ENCODE measurements at places on chromosomes 7 and 10.

DNA sequence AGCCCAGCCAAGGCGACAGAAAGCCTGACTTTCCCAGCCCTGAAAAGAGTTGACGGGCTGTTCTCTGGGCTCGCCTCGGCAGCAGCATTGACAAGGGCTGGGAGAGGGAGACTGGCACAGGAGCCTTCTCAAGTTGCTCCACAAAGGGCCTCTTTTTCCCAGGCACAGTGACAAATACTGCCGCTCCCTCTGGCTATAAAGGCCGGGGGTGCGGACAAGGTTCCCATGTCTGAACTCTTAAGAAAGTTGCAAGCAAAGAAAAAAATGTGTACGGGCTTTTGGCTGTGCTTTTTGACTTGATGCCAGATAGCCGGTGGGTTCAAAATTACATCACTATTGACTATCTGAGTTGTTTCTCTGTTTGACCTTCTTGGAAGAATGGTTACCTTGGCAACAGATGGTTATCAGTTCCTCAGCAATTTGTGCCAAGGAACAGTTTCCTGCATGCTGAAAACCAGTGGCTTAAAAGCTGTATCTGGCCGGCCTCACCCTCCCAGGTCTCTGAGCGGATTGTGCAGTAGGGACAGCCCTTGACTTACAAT lies 115.9 kb upstream of the EEPD1 start:
- DNase-seq = no peak

GRCh38 chr7:47458057-47458456 lies 123.9 kb downstream of the TNS3 start:
- no peak for DNase-seq

DNA sequence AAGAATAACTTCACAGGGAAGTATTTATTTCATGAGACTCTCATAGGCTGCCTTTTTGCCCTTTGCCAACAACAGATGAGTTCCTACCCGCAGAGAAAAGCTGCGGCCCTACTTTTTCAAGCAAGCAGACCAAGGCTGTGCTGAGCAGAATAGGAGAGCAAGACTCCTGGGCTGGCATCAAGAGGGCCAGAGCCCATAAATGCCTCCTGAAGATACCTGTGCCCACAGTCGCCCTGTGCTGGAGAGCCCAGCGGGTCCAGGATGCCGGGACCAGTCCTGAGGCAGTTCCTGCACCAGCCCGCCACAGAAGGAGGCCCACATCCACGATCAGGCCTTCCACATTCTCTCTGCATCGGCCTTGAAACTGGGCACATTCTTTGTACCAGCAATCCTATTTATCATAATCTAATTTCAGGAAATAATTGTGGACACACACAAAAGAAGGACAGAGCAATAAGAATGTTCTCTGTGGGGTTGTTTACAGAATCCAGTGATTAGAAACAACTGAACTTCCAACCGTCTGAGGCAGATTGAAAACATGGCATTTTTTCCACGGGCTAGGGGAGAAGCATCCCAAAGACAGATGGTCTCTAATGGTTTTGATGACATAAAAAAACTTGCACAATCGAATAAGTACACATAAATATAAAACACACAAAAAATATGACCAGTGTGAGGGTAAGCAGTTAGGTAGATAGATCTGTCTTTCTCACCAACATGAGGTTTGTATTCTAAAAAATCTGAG lies 95.6 kb downstream of the CPXM2 start:
- no peak for DNase-seq

DNA sequence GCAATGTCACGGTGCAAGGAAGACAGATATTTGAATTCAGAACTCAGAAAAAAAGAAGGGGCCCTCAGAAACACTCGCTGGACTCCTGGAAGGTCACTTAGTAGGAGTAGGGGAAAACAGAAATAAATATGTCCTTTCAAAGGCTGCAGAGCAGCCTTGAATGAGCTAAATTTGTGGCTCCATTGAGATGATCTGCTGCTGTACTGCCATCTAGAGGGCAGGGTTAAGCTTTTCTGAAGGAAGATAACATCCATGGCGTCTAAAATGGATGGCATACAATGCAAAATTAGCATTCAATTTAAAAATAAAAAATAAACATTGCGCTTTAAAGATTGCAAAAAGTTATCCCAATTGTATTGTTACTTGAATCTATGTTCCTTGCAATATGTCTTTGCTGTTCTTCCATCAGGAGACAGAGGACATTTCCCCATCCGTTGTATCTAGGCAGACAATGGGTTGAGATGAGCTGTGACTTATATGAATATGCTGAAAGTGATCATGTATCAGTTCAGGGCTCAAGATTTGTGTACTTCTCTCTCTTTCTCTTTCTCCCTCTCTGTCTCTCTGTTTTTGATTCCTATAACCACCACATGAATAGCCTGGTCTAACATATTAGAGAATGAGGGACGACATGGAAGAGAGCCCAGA lies 642.2 kb downstream of the SH2D4B start:
- no peak for DNase-seq

DNA sequence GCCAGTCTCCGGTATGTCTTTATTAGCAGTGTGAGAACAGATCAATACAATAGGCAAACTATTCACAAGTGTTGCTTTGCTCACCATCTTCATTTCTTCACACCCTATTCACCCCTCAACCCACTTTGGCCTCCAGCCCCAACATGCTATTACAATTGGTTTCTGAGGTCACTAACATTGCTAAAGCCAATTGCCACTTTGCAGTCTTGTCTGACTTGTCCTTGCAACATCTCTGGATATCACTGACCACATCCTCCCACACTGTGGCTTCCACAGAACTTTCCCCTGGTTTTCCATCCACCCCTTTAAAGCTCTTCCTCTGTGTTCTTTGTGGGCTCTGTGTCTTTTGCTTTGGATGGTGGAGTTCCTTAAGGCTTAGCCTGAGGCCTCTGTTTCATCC lies 5.2 kb upstream of the APBB1IP start:
- no peak for DNase-seq

- no peak for DNase-seq
Observed at GRCh38 chr7:18975689-18976280, 141.7 kb downstream of the TWIST1 start.

DNA sequence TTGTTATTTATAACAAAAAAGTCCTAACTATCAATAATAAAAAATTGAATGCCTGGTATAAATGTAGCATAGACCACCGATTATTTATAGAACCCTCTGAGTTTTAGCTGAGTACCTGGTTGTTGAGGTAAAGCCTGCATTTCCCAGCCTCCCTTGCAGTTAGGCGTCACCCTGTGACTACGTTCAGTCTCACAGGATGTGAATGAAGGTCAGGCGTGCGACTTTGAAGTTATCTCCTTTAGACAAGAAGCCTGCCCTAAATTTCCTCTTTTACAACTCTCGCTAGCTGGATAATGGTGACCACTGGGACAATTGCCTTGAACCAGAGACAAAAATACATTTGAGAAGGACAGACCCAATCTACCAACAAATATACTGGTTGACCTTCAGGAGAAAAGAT lies 67.5 kb upstream of the TES start:
- no peak for DNase-seq

DNA sequence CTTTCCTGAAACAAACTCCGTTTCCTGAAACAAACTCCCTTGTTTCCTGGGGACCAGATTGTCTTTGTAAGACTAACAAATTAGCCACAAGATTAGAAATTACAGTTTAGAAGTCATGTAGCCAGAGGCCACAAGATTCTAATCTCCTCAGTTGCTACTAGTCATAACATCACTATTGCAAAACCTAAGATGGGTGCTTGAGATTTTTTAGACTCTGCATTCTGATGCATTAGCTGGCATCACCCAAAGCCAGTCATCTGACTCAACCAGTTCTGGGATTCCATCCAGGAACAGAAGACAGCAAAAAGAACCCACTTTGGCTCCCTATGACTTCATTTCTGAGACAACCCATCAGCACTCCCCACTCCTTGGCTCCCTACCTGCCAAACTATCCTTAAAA lies 367.9 kb upstream of the MBL2 start:
- DNase-seq = no peak

- DNase-seq = no peak
Observed at GRCh38 chr10:70901276-70901878, 13.0 kb upstream of the PCBD1 start.

GRCh38 chr10:133129859-133130495 lies 30.0 kb upstream of the KNDC1 start:
- DNase-seq = no peak

DNA sequence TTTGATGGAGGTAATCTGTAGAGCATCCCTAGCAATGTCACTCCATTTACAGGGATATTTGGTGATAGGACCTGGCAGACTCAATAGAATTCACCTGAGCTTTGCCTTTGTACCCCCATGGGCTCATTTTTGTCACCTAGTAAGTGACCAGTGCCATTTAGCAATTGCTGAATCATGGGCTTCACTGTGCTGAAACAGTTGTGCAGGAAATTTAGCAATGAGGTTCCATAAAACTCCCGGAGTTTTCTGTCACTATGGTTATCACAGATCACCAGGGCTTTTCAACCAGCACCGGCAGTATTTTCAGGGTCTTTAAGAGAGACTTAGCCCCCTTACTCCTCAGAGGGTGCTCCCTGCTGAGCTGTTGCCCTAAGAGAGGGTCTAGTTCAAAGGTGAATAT lies 40.2 kb downstream of the FAS start:
- no peak for DNase-seq

- no peak for DNase-seq
Observed at GRCh38 chr7:35522697-35523096, 172.2 kb downstream of the HERPUD2 start.

DNA sequence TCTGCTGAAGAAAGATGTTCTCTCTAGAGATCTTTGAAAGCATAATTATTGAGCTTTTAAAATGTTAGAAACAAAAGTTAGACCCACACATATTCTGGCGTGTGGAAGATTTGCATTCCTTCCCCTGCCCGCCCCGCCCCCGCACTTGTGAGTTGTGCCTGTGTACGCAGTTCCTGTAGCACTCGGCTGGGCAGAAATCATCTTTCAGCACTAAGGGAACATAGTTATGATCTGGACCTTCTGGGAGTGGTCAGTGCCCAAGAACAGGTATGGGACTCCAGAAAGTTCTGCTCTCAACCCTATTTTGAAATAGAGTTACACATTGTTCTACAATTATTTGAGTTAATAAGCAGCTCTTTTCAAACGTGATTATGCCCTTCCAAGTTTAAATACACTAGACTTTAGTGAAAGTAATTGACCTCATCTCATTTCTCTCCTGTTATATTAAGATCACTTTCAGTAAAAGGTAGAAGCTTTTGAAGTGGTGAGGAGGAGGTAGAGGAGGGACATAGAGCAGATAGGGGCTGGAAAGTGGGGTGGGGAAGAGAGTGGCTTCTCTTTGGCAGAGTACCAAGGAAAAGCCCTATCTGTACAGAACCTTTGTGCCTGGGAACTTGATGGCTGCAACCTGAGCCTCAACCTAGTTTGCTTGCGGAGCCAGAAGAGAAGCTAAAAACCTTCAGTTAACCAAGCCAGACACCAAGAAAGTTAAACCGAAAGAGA lies 5.7 kb downstream of the BLVRA start:
- no peak for DNase-seq

GRCh38 chr7:143013893-143014292 lies 13.0 kb downstream of the OR9A2 start:
- DNase-seq = no peak

GRCh38 chr10:79178614-79179163 lies 109.9 kb downstream of the ZMIZ1 start:
- no peak for DNase-seq

DNA sequence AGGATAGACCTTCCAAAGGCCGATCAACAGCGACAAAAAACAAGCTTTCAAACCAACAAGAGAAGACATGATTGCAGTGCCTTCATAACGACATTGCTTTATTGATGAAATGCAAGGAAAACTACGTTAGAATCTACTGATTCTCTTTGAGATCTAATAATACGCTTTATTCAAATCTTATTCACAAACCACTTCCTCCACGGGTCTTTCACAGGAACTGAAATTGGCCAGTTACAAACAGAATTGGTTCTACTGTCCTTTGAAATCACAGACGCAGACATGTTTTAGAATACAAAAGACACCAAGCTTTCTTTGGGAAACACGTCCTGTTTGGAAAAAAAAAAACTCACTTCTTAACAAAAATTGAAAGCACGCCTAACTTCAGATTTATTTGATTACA lies 74.7 kb upstream of the SEPHS1 start:
- no peak for DNase-seq

- DNase-seq = no peak
Observed at GRCh38 chr7:2971914-2972834, 71.5 kb downstream of the CARD11 start.

GRCh38 chr10:118680197-118680596 lies 74.6 kb downstream of the CACUL1 start:
- DNase-seq = no peak

- no peak for DNase-seq
Observed at GRCh38 chr7:116316838-116317628, 106.7 kb downstream of the TES start.

- DNase-seq = no peak
Observed at GRCh38 chr7:9719303-9719702, 1254.4 kb upstream of the PHF14 start.

DNA sequence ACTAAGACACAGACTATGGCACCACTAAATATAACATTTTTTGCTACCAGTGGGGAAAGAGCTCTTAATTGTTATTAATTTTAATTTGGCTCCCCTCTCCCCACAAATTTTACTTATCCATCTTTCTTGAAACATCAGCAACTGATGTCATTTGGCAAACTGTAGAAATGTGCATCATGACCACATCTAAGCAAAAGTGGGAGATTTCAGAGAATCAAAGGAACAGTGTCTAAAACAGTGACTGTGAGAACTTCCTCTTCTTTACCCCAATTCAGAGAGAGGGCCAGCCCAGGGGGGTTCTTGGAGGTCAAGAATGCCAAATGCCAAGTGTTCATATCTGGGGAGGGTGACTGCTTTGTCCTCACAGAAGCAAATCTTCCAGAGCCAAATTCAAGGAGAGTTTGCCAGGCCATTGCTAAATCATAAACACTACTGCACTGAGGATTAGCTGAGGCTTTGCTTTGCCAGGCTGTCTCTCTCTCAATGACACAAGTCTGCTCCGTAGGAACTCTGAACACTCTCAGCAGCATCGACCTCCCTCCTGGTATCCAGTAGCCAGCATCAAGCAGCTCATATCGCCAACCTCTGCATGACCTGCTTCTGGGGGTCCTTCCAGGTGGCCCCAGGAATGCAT lies 65.6 kb downstream of the ITIH5 start:
- no peak for DNase-seq

GRCh38 chr7:18873734-18874336 lies 243.6 kb downstream of the TWIST1 start:
- no peak for DNase-seq

- no peak for DNase-seq
Observed at GRCh38 chr7:32206987-32207386, 136.8 kb upstream of the PDE1C start.

DNA sequence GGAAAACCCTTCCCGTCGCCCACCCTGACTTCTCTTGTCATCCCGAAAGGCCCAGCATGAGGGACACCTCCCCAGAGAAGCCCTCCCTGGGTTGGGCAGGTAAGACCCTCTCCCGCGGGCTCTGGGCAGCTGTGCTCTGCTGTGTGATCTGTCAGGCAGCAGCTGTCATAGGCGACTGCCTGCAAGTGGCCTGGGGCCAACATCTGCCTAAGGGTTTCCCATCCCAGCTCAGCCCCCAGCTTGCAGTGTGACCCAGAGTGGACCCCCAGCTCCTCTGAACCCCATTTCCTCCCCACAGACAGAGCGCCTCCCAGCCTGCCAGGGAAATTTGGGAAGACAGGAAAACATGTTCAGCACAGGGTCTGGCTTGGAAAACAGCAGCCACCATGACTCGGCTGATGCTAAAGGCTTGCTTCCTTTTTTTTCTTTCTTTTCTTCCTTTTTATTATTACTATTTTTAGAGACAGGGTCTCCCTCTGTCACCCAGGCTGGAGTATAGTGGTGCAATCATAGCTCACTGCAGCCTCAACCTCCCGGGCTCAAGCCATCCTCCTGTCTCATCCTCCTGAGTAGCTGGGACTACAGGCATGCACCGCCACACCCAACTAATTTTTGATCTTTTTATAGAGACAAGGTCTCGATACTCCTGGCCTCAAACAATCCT lies 18.3 kb upstream of the TNRC18 start:
- no peak for DNase-seq

All from stimulated activated CD4-positive, alpha-beta T cell treated with anti-CD3 and anti-CD28 coated beads, Interleukin-1b, Interleukin-23, amount 100 ng/mL, for 1 hour (primary cell).